ENCODE measurements at places on chromosomes 1 and 21. TPM values are rescaled to one million over a fixed set of nuclear protein-coding genes. Genes with fewer than 3 reads are reported as not detected.

DNA sequence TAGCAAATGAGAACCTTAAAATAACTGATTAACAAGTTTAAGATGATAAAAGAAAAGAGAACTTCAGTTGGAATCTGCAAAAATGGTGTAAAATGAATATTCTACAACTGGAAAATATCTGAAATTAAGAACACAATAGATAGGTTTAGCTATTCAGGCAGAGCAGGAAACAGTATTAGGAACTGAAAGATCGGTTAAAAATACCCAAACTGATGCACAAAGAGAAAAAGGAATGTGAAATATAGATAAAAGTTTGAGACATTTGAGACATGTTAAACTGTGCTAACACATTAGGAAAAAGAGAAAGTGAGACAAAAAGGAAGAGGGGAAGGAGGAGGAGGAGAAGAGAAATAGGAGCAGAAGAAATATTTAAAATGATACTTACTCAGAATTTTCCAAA is 12.1 kb downstream of the CD55 start:
- no peak for DNase-seq

DNA sequence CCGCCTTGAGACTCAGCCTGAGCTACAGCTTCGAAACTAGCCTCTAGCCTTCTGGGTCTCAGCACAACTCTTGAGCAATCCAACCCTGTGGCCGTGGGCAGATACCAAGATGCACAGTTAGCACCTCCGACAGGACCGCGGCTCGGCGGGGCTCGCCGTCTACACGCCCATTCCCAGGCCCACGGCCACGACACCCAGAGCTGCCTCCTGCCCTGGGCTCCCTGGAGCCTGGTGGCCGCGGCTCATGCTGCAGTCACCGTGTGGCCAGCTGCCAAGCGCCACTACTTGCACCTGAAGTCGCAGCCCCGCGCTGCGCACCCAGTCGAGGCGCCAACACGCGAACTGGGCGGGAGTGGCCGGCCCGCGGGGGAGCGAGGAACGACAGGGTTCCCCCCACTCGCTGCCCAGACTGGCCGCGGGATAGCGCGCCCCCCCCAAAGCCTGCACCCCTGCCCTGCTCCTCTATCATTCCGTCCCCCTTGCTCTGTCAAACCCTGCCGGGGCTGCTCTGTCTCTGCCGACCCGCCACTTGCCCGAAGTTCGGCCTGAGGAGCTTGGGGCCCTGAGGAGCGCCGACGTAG is 729 bp upstream of the CDCA8 start:
- no peak for DNase-seq

GRCh38 chr1:162169031-162169790 is 99.7 kb downstream of the NOS1AP start:
- DNase-seq = no peak

The RBM8A gene
- polyA plus RNA-seq = 225 TPM

The CASZ1 gene
- 14.6 TPM for polyA plus RNA-seq
